ENCODE measurements at places on chromosomes 4 and X.

GRCh38 chrX:14027036-14027435 is 2.7 kb downstream of the GEMIN8 start:
- no peak for DNase-seq

DNA sequence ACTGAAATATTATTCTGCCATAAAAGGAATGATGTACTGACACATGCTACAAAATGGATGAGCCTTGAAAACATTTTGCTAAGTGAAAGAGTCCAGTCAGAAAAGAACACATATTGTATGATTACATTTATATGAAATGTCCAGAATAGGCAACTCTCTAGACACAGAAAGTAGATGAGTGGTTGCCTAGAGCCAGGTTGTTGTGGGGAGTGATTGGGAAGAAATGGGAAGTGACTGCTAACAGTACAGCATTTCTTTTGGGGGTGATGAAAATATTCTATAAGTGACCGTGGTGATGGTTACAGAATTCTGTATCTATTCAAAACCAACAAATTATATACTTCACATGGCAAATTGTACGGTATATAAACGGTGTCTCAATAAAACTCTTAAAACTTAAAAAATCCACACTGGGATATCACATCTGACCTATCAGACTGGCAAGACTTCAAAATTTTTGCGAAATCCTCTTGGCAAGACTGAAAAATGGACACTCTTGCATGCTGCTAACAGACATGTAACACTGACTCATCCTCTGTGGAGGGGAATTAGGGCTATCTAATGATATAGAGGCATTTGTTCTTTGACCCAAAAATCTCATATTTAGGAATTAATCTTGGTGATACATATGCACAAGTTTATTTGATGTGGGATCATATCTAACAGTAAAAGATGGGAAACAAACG is 71.8 kb downstream of the FAM13A start:
- no peak for DNase-seq

GRCh38 chrX:31993637-31994036 is 921.8 kb upstream of the FTHL17 start:
- no peak for DNase-seq

- no peak for DNase-seq
These were observed 143.8 kb downstream of the FANCB start for GRCh38 chrX:14729058-14729457.

DNA sequence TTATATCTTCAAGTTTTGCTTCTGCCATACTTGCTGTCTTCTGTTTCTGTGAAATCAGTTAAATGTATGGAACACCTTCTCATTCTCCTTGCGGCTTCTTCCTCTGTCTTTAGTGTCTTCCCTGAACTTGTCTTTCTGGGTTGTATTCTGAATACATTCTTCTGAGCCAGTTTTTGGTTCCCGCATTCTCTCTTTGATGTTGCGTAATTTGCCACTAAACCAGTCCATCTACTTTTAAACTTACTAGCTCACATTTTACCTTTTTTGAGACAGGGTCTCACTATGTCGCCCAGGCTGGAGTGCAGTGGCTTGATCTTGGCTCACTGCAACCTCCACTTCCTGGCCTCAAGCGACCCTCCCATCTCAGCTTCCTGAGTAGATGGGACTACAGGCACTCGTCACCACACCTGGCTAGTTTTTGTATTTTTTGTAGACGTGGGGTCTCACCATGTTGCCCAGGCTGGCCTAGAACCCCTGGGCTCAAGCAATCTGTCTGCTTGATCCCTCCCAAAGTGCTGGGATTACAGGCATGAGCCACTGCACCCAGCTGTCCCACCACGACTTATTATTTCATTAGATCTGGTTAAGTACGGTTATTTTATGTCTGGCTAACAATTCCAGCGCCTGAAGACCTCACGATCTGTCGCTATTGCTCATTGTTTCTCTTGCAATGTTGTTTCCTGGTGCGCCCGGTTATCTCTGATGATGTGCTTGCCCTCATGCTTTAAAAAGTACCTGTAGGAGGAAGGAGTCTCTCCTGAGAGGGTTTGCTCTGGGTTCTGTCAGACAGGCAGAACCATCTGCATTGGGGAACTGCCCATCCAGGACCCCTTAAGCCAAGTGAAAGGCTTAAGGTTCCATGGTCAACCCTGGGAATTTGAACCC is 9.8 kb upstream of the FAM3A start:
- DNase-seq, result no peak

- no peak for DNase-seq
These were observed 52.8 kb upstream of the ANKRD17 start for GRCh38 chr4:73311428-73311827.

DNA sequence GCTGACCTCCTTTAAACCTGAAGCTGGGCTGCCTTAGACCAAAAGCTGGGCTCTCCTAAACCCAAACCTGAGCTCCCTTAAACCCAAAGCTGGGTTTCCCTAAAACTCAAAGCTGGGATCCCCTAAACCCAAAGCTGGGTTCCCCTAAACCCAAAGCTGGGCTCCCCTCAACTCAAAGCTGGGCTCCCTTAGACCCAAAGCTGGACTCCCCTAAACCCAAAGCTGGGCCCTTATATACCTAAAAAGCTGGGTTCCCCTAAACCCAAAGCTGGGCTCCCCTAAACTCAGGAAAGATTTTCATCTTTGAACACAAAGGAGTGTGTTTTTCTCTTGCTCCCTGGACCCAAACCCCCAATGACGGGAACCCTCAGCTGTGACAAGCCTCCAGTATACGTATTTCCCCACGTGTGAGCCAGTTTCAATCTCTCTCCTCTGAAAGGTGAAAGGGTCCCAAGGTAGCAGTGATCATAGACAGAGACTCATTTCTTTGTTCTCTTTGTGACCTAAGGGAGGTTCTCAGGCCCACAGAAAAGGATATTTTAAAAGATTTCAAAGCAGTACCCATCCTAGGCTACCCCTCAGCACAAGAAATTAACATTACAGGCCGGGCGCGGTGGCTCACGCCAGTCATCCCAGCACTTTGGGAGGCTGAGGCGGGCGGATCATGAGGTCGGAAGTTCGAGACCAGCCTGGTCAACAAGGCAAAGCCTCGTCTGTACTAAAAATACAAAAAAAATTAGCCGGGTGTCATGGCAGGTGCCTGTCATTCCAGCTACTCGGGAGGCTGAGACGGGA is 31.3 kb upstream of the ASMTL start:
- DNase-seq, result no peak

GRCh38 chr4:88605736-88606135 is 13.5 kb downstream of the HERC3 start:
- DNase-seq, result no peak

- DNase-seq, result no peak
These were observed 136.2 kb downstream of the CDS1 start for GRCh38 chr4:84719115-84719514.

GRCh38 chrX:77450415-77450814 is 3.2 kb downstream of the FGF16 start:
- DNase-seq, result no peak

- no peak for DNase-seq
These were observed 170.2 kb downstream of the RAPGEF2 start for GRCh38 chr4:159273141-159273438.

DNA sequence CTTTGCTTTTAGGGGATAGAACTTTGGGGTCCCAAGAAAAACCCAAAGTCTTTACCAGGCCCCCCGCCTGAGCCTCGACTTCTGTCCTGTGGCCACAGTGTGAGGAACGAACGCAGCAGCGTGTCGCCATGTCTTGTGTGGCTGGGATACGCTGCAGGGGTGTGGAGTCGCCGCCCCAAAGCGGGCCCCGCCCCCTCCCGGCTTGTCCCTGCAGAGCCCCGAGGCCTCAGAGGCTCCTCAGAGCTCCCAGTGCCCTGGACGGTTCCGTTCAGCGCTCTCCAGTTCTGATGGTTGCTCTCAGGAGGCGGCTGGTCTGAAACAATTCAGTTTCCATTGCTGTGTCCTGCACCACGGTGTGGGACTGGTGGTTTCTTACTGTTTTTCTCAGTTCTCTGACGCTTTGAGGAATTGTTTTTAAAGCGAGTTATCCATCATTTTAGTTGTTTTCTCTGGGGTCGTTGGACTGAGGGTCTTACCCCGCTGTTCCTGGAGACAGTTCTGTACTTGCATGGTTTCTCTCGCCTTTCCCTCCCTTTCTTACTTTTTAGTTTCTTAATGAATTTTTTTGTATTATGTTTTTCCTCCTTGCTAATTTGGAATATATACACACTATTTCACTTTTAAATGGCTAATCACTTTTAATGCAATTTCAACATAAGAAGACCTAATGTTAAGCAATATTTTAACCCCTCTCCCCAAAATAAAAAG is 1.6 kb upstream of the IDUA start:
- no peak for DNase-seq

GRCh38 chr4:56301181-56301996 is 85.9 kb downstream of the AASDH start:
- DNase-seq, result peak; percentile 18

All from GOT3 (cell line).